CD14-positive monocyte (primary cell): ENCODE measurements at places on chromosomes 3 and 15. TPM values are rescaled to one million over a fixed set of nuclear protein-coding genes. Genes with fewer than 3 reads are reported as not detected.

C3orf49 gene
- not detected for polyA plus RNA-seq

C3orf52 gene
- polyA plus RNA-seq, result not detected

DZIP1L gene
- polyA plus RNA-seq, result 0.50 TPM

TTLL13 gene
- polyA plus RNA-seq, result not detected
